ENCODE measurements at places on chromosomes 2 and 18.

- DNase-seq, result no peak
Measured at GRCh38 chr2:85523062-85523902, 15.7 kb upstream of the MAT2A start.

GRCh38 chr18:13451661-13452387 is 233.3 kb downstream of the LDLRAD4 start:
- peak; percentile 46 for DNase-seq

DNA sequence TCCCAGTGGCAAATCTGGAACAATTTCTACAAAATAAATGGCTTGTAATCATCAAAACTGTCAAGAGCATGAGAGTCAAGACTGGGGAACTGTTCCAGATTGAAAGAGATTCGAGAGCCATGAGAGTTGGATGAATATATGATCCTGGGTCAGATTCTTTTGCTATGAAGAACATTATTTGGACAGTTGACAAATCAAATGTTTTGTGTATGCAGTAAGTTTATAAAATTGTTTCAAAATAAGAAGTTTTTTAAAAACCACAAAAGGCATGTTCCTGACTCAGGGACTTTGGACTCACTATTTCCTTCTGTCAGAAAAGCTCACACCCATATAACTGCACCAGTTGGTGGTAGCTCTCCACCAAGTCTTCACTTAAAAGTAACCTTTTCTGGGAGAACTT is 38.5 kb downstream of the ROCK2 start:
- DNase-seq, result peak; percentile 19

GRCh38 chr2:241008711-241009121 is 10.3 kb downstream of the SNED1 start:
- DNase-seq, result no peak

GRCh38 chr2:39805936-39806608 is 27.0 kb upstream of the THUMPD2 start:
- no peak for DNase-seq

GRCh38 chr18:11034884-11035283 is 114.5 kb downstream of the PIEZO2 start:
- DNase-seq, result peak; percentile 62
